Subcutaneous adipose tissue (tissue), 4 donors: ENCODE measurements at places on chromosomes 7 and 10. TPM values are rescaled to one million over a fixed set of nuclear protein-coding genes. Genes with fewer than 3 reads are reported as not detected.

LOXL4 gene
- total RNA-seq: 27.4 TPM

ALKBH4 gene
- 16.0 TPM for total RNA-seq

VWC2 gene
- under 0.01 TPM for total RNA-seq

DPP6 gene
- total RNA-seq: 0.19 TPM

UBN2 gene
- 13.4 TPM for total RNA-seq
